ENCODE measurements at places on chromosomes 12 and 14.

- DNase-seq = no peak
Observed at GRCh38 chr14:54606631-54607133, 39.8 kb downstream of the SAMD4A start.

GRCh38 chr14:59333235-59333634 lies 131.9 kb downstream of the GPR135 start:
- DNase-seq = no peak

- DNase-seq = peak; percentile 38
Observed at GRCh38 chr12:122064025-122064777, 14.4 kb upstream of the MLXIP start.

DNA sequence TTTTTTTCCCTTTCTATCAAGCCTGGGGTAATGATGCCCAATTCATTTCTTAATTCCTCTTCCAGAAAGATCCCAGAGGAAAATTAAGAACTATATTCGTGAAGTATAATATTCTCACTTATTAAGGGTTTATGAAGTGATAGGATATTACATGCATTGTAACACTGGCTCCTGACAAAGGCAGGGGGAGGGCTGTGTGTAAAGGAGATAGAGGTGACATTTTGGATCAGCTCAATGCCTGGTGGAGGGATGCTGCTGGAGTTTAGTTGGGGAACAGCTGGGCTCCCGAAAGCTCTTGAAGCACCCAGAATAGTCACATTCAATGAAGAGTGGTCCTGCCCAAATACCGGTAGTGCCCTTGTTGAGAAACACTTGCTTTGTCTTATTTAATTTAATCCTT lies 774 bp downstream of the SERPINA11 start:
- DNase-seq = no peak

- no peak for DNase-seq
Observed at GRCh38 chr12:7542813-7543212, 39.2 kb upstream of the CD163 start.

GRCh38 chr14:61587081-61587713 lies 108.1 kb upstream of the HIF1A start:
- DNase-seq = no peak

GRCh38 chr12:132190012-132190755 lies 45.9 kb downstream of the NOC4L start:
- DNase-seq = no peak

DNA sequence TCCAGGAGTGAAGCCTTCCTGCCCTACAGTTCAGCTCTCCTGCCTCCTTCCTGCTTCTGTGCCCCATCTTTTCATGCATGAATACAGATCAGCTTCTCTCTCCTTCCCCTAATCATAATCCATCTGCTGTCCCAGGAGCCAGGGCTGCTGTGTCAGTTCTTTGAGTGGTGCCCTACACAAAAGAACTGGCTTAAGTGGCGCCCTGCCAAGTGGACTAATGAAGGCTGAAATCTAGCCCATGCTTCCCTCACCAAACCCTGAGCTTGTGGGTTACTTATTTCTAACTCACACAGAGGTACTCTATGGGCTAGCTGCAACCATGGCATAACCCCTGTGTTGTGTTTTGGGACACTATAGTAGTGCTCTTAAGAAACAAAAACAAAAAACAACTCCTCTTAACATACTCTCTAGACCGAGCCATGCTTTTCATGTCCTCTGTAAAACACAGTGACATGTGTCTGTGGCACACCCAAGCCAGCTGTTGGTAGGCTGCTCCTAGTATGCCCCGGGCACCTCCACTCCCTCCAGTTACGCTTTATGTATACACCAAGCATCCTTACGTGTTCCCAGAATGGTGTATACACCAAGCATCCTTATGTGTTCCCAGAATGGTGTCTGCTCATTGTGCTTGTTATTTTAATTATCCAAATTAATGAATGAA lies 19.3 kb upstream of the ETV6 start:
- peak; percentile 93 for DNase-seq

DNA sequence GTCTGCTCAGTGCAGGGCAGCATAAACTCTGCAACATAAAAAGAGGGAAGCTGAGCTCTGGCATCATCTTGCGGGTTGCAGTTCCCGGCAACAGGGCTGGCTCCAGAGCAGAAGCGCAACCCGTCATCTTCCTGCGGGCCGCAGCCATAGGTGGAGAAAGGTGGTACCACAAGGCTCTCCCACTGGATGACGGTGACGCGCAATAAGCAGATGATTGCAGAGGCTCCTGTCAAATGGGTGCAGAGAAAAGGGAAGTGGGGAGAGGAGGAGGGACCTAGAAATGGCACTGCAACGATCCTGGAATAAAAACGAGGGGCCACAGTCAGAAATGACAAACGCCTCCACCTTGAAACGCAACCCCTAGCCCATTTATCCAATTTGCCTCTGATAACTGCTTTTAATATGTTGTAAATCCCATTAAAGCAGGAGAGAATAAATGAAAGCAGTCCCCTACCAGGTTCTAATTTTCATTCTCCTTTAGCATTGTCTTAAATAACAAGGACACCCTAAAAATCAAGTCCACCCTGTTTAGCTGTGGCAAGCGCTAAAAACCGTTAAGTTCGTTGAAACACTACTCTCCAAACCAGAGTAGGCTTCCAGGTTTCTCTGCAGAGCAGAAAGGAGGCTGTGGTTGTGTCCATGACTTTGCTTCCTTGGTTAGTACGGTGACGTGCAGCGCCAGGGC lies 30.9 kb upstream of the TUBA1C start:
- DNase-seq = peak; percentile 98

DNA sequence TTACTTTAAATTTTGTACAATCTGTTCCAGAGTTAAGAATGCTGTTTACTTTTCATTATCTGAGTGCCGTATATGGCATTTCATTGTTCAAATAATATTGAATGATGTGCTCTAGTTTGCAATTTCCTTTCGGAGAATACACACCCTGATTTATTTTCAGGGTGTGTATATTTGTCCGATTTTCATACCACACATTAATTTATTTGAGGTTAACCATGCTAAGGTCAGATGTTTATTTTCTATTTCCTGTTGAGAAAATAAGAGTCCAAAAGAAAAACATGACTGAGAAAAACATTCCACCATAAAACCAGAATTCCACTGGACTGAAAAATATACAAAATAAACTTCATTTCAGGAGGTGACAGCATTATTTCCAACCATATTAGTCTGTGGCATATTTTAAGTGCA lies 64.2 kb upstream of the OVCH1 start:
- DNase-seq = no peak

- no peak for DNase-seq
Observed at GRCh38 chr12:55642267-55642666, 5.6 kb downstream of the OR10P1 start.

GRCh38 chr14:90788031-90788430 lies 28.2 kb downstream of the TTC7B start:
- DNase-seq = no peak

- no peak for DNase-seq
Observed at GRCh38 chr14:96067985-96068930, 29.1 kb downstream of the C14orf132 start.

- DNase-seq = no peak
Observed at GRCh38 chr12:19620222-19620621, 180.9 kb downstream of the AEBP2 start.

DNA sequence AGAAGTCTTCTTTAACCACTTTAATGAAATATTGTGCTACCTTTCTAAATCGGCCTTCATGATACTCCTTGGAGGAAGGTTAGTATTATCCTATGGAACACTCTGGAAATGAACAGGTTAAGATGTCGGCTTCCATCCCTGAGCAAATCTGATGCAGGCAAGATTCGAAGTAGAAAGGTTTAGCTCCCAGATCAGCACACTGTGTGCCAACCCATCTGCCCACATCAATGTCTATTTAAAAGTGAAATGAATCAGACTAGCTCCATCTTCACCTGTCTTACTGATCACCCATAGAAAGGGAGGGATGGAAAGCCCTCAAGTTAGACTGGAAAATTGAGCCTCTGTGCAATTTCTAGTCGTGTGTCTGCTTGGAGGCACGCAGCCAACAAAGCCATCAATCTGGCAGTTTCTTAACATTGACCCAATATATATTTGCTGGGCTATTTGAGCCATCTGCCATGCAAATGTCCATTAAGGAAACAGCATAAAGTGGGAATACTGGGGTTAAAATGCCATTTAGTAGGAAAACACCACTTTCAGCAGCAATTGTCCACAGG lies 506.1 kb downstream of the RMST start:
- no peak for DNase-seq

GRCh38 chr12:102958073-102958829 lies 777 bp downstream of the ASCL1 start:
- peak; percentile 5 for DNase-seq

DNA sequence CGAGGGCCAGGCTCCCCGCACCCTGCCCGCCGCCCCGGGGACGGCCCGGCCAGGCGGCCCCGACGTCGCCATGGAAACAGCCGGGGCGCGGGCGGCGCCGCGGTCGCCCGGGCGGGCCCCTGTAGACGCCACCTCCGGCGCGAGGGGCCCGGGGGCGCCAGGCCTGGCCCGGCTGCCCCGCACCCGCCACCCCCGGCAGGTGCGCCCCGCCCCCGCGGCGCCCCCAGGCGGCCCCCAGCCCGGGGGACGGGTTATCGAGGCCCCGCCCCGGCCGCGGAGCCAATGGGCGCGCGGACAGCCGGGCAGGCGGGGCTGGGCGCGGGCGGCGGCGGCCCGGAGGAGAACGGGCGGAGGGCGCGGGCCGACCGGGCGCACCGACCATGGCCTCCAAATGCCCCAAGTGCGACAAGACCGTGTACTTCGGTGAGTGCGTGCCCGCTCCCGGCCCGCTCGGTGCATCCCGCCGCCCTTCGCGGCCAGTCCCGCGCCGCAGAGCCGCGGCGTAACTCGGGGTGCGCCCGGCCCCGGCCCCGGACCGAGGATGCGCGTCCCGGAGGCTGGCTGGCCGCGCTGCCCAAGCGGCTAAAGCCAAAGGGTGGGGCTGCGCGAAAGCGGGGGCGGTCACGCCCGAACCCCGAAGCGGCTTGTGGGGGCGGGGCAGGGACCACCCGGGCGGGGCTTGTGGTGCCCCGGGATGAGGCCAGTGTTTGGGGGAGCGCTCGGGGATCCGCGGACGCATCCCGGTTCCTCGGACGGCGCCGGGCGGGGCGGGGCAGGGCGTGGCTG lies at the start of gene CRIP2:
CRIP2 (plus strand) TSS at position 339 of the 786 bp plus-strand sequence; CDS start at position 381, 42 bp downstream.
- DNase-seq = peak; percentile 20
